ENCODE measurements at places on chromosomes 1 and 21.

GRCh38 chr1:192929597-192929996 lies 120.8 kb downstream of the RGS2 start:
- DNase-seq, result no peak

DNA sequence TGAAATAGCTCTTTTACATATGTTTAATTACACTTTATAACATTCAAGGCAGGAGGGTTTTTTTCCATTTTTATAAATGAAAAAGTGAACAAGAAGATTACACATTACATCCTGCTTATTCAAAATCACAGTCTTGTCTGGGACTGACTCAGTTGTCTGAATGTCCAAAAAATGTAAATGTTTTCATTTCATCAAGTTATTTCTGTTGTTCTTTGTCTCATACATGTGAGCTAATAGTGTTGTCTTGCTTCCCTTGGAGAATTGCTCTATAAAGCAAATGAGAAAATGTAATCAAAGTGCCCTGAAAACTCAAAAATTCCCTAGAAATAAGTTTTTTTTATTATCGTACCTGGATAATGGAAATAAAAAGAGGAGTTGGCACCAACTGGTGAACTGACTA lies 242.9 kb downstream of the GRIK1 start:
- no peak for DNase-seq

DNA sequence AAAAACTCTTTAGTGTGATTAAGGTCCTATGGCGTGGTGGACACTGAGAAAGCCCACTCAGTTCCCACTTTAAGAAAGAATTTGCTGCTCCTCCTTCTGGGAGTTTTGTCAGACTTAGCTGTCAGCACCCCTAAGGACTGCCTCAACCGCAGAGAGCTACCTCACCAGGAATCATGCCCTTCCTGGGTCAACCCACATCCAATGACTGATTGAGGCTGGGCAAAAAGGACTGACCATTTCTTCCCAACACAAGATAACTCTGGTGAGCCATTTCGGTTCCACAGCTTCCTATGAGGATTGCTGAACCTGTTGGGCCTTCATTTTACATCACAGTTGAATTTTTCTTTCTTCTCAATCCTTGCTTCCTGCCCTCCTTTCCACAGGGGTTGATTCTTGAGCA lies 197.9 kb downstream of the NCAM2 start:
- no peak for DNase-seq

- no peak for DNase-seq
Measured at GRCh38 chr1:246932366-246932700, 585 bp upstream of the AHCTF1 start.

DNA sequence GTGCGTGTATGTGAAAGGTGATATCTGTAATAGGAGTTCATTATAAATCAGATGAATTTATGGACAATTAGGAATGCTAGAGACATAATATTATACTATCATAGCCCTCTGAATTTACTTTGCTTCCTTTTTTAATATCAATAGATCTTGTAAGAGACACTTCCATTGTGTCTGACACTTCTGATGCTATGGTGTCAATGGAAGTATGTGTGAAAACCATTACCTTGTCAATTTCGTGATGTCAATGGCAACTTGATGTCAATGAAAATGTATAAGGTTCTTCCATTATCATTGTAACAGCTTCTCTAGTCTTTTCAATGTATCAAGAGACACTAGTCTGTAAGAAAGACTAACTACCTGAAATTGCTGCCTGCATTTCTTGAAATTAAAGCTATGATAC lies 296.8 kb upstream of the DPYD start:
- DNase-seq, result no peak

- DNase-seq, result no peak
Measured at GRCh38 chr1:33875862-33876261, 12.0 kb downstream of the HMGB4 start.

DNA sequence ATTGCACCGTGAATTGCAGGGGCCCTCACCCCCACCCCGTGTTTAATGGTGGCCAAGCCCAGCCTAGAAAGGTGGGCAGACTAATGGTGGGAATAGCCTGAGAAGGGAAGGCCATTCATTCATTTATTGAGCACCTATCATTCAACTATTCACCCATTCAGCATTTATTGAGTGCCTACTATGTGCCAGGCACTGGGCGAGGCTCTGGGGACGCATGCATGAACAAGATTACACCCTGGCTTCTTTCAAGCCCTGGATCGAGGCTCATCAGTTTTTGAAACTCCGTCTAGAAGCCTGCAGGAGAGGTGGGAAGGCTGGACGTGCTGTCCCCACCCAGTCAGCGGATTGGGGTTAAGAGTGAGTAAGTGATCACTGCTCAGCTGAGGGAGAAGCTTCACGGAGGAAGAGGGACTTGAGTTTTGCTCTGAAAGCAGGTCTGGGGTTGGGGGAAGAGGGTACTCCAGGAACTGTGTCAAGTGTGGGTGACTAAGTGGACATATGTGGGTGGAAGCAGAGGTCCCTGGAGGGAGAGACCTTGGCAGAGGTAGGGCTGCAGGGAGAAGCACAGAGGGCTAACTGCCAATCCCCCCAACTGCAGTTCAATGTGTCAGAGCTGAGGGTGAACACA lies 35.6 kb downstream of the MEF2D start:
- no peak for DNase-seq

GRCh38 chr1:44016041-44016889 lies 15.0 kb downstream of the SLC6A9 start:
- no peak for DNase-seq

DNA sequence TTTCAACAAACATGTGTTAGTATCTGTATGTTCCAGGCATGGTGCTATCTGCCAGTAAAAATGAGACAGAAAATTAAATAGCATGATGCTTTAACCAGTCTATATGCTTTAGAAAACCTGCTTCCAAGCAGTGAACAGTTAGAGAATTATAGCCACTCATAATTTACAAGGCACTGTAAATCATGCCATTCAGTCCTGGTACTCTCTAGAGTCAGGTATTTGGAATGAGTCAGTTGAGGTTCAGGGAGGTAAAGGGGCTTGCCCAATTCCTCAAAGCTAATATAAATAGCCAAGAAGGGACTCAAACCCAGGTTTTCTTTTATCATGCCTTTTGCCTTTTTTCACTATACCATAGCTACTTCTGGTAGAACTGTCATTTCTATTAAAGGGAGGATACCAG lies 184.4 kb downstream of the NFIA start:
- DNase-seq, result no peak

DNA sequence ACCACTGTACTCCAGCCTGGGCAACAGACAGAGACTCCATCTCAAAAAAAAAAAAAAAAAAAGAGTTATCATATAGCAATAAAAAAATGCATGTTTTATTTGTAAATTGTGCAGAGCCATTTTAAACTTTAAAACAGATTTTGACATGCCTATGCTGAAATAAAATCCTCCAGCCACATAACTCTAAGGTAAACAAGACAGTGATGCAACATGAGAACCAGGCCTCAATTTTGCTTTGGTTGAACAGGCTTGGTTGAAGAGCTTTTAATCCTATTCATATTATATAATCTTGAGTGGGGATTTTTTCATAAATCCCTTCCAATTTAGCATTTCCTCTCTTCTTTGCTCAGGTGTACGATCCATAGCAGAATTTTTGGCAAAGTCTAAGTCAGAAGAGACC lies 26.1 kb downstream of the ARMH1 start:
- no peak for DNase-seq

GRCh38 chr1:153367090-153367489 lies 8.3 kb downstream of the S100A12 start:
- DNase-seq, result no peak

DNA sequence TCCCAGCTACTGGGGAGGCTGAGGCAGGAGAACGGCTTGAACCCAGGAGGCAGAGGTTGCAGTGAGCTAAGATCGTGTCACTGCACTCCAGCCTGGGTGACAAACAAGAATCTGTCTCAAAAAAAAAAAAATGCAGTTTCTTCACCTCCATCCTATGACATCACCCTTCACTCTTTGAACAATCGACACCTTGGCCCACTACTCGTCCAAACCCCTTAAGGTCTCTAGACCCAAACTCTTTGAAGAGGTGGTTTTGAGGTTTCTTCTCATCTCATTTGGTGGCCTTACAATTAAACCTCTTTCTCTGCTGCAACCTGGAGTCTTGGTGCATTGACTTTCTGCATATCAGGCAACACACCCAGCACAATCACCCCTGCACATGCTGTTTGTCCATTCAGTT lies 86.1 kb downstream of the SLC16A1 start:
- no peak for DNase-seq
